ENCODE measurements at places on chromosomes 2 and 18.

DNA sequence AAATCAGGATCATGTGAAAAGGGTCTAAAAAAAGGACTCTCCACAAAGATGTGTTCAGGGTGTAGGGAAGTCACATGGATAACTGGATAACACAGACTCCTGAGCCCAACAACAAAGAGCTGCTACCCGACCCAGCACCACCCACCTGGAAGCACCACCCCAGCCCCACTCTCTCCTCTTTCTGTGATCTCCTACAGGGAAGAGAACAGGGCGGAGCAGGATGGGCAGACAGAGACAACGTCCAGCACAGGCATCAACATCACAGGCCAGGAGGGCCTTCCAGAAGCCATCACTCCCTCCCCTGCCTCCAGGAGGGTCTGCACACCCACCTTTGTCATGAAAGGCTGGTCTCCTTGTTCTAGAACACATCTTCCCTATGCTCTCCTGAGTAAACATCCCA is 1.3 kb upstream of the CIB4 start:
- no peak for DNase-seq

DNA sequence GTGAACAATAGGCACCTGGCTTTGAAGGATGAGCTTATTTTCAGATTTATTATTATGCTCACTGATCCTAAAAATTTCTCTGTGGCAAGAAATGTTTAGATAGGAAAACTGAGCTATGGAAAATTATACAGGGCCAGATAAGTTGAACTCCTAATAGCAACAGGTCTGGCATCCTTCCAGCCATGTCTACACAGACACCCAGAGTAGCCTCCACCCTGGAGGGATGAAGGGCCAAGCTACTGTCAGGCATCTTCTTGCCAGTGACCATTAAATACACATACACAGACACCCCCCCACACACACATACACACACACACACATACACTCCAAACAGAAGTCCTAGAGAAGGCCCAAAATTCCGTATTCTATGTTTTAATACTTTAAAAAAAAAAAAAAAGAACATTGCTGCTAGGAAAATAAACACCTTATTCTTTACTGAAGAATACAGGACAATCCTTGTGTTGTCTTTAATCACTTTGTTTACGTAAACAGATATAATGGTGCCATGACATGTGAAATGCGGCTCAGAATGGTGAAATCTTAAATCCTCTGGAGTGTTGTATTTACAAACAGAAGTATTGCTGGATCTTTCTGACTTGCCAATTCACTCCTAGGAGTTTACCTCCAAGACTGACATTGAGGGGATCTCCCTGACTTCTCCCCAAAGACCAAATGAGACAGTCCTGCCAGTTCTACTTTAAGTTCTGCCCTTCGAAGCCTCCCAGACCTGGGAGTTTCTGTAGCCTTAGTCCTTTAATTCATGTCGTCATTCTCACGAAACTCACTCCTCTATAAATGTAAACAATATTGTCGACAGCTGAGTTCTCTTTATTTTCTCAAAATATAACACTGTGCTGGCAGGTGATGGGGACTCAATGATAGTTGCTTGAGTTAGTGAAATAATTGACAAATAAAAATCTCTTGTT is 163.1 kb downstream of the ANTXR1 start:
- DNase-seq = no peak

DNA sequence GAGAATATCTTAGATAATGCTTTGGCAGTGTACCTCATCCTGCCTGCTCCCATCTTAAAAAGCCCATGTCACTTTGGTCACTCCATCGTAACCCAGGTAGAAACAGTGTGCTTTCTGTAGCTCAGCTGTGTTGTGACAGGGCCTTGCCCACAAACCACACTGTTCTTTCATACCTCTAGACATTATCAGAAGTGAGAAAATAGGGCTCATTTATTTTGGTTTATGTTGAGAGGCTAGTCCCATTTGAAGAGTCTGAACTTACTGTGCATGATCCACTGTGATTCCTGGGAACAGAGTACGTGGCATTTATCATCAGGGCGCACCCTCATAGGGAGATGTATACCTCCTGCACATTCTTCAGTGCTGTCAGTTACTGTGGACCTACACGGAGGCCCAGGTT is 69.7 kb downstream of the FEZ2 start:
- DNase-seq = peak; percentile 20

DNA sequence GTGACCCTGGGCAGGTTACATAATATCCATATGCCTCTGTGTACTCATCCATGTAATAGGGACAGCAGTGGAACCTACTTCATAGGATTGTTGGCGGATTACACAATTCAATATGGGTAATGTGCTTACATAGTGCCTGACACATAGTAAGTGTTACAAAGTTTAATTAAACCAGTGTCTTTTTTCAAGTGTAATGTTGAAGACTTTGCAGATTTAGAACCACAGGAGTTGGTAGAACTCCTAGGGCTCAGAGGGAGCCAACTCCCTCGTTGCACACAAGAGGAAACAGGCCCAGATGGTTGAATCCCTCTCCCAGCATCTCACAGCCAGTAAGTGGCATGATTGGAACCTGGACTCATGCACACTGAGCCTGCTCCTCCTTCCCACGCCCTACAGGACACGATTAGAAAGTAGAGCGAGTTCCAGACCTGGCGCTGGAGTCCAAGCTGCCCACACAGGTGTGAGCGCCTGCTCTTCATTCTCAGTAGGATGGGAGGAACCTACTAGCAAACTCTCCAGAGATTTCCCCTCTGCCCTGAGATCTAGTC is 97.8 kb downstream of the VSNL1 start:
- no peak for DNase-seq

- no peak for DNase-seq
Measured at GRCh38 chr2:207706936-207707860, 4.2 kb upstream of the CCNYL1 start.

DNA sequence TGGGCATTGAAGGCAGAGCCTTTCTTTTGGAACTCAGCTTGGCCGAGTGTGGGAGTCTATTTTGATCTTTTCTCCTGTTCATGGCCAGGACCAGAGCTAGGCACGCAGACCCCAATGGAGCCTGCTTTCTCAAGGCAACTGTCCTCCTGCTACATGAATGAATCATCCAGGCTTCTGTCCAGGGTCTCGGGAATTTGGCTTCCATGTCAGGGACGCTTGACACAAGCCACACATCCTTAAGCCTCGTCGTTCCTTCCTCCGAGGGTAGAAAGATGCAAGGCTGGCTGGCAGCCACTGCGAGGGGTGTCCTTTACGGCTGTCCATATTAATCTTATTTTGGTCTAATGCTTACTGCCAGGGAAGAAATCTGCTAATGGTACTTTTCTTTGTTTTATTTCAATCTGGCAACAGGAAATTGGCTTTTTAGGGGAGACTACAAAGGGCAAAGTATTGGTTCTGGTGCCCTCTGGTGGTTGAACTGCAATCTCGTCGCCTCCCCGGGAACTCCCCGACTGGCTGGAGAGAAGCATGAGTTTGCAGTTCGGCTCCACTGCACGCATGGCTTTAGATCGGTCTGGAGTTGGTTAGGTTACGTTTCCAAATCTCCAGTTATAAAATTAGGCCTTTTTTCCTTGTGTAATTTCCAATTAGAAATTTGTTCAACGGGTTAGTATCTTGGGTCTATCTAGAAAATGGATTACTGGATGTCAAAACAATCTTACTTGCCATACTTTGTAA is 135.2 kb downstream of the ALPK2 start:
- peak; percentile 41 for DNase-seq

DNA sequence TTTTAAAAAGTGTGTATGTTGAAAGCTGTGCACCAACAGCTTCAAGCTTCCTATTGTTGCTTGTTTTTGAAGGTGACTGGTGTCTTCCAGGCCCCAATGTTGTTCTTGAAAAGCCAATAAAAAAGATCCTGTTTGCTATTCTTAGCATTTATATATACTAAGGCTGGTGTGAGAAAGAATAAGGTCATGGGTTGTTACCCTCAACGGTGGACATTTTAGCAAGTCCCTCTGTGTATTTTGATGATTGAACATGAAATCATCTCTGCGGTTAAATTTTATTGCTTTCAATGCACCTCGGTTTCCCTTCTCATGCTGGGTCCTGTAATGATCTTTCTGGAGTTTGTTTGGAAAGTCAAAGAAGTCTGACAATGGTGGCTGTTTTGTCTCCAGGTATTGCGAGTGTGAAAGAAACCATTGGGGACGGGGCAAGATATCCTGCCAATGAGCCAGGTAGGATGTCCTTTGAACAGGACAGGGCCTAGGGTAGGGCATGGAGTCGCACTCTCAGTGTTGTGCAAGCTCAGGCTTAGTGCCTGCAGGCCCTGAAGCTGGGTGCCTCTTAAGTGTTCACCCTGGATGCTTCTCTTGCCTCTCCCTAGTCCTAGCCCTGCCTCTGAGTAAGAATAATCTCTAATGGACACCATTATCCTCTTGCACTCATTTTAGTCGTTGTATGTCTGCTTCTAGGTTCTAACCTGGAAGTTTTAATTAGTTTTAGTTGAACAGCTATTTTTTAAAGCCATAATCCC is 16.0 kb upstream of the KLF7 start:
- no peak for DNase-seq

DNA sequence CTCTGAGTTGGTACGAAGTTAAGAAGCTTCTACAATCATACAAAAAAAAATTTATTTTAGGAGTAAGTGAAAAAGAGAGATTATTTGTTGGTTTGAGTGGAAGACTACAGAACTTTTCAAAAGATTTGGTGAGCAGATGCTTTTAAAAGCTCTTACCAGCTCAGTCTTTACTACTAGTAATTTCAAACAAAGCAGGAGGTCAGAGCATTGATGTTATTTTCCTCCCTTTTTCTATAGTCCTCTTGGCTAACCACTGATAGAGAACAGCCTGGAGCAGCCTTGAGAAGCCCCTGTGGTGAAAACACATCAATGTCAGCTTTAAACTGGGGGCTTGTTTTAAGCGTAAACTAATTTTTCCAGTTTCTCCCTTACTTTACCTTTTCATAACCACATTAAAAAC is 559.3 kb upstream of the CDH2 start:
- DNase-seq = no peak

- DNase-seq = no peak
Measured at GRCh38 chr2:136059036-136059472, 58.9 kb downstream of the CXCR4 start.

DNA sequence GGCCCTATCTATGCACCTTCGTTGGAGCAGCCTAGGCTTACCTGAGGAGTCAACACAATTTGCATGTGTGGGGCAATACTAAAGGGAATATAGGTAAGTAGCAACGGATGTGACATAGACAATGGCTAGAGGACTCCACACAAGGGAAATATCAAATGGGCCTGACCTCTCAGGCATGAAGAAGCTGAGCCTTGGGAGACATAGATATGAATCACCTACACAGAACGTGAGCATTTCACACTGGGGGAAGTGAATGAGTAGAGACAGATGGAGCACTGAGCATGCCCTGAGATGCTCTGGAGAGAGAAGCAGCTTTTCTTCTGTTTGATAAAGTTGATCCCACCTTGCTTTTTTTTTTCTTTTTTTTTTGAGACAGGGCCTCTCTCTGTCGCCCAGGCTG is 97.9 kb downstream of the ATL2 start:
- no peak for DNase-seq

DNA sequence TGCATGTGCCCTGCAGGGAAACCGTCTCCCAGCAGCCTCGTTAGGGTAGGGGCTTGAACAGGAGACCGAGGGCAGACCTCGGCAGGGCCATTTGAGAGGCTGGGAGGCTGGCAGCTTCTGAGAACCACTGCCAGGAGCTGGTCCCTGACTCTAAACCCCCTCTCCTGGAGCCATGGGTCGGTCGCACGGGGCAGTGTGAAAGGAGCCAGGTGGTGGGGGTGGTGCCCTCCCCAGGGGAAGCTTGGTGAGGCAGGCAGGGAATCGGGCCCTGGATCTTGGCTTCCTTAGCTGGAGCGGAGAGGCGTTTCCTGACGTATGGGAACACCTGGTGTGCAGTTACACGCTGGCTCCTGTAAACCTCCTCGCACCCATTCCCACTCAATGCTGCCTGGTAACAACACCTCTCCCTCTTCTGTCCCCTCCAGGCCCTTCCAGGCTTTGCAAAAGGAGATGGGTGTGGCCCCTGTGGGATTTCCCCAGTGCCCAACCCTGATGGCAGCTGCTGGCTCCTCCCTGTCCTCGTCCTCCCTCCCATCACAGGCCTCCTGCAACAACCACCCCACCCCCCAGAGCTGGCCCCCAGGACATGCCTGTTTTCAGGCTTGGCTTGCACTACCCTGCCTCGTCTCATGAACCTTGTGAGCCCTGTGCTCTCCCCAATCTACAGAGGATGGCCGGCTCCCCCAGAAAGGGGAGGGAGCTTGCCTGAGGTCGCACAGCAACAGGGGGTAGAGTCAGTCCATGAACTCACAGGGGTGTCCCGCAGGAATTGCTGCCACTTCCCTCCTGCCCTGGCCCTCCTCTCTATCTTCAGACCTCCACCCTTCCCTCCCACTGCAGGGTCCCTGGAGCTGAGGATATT is 24.4 kb downstream of the ADRA2B start:
- no peak for DNase-seq

- DNase-seq = no peak
Measured at GRCh38 chr18:48815581-48816324, 135.0 kb downstream of the SMAD7 start.

DNA sequence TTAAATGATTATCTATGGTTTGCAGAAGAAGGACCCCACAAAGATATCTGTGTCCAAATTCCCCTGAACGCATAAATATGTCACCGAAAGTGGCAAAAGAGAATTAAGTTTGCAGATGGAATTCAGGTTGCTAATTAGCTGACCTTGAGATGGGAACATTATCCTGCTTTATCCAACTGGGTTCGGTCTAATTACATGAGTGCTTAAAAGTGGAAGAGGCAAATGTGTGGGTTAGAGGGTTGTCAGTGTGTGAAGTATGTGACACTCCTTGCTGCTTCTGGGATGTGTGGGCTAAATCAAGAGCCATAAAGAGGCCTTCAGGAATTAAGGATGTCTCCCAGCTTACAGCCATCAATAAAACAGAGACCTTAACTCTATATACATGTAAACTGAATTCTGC is 53.5 kb downstream of the CDH19 start:
- no peak for DNase-seq
